CD4-positive, CD25-positive, alpha-beta regulatory T cell (primary cell): ENCODE measurements at places on chromosomes 13 and 19.
A peak's percentile ranks its signal among the peaks of the same experiment; 100 is the strongest.

DNA sequence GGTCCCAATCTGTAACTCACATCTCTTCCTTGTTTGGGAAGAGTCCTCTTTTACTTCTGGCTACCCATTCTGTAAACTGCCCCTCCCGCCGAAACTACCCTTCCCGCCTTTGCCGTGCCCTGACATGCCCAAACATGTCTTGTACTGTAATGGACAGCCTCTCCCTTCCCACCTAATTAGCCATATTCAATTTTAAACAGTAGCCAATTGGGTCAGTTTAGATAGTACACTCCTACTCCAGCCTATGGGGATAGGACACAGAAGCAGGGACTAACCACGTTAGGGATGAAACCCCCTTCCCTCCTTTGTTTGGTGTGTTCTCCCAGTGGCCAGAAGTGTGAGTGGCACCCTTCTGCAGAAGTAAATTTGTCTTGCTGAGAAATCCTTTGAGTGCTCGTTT lies 34.2 kb downstream of the SACS start:
- no peak for DNase-seq

GRCh38 chr19:30341611-30342201 lies 30.5 kb upstream of the ZNF536 start:
- no peak for DNase-seq

DNA sequence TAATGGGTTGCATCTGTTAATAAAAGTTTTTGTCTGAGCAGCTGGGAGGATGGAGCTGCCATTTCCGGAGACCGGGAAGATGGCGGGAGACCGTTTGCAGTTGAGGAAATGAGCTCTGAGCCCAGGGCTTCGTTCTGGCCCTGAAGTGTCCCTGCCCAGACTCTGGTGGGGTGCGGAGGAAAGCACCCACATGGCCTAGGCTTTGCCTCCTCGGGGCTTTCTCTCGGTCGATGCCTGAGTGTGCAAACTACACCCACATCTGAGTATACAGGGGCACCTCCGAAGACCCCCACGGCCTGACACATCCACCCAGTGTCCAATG lies 15.6 kb upstream of the NANOS3 start:
- peak; percentile 13 for DNase-seq

GRCh38 chr19:41926028-41926762 lies 2.1 kb downstream of the ERFL start:
- no peak for DNase-seq

DNA sequence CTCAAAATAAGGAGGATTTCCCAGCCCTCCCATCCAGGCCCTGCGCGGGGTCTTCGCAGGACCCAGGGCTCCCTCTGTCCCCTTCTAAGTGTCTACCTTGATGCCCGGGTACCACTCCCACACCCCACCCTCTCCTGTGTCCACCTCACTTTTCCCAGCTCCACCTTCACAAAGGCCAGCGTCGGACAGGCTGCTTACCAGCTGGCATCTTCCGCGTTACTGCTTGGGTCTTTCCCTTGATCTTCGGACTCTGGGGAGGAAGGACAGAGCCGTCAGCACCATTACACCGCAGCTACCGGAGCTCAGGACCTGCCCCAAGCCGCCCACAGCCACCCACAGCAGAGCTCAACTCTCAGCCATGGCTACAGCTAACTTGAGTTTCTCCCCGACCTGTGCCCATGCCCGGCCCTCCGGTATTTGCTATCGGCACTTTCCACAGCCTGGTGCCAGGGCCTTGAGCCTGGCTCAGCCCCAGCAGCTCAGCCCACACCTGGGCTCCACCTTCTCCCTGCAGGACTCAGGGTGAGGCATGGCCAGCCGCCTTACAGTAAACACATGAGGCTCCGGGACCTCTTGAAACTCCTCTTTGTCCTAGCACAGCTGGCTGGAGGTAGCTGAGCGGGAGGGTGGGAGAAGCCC lies 3.8 kb downstream of the C13orf46 start:
- no peak for DNase-seq

DNA sequence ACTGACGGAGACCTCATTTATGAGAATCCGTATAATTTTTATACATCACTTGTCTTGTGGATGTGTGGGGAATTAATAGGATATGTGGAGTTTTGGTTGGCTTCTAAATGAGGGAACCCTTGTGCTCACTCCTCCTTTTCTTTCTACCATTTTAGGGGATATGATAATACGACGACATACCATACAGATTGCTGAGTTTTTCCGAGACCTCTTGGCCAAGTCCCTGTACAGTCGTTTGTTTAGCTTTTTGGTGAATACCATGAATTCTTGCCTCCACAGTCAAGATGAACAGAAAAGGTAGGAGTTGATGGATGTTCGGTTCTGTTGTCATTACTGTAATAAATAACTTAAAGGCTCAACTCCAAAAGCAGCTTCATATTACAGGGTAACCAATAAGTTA lies 335.2 kb downstream of the MYO16 start:
- no peak for DNase-seq

DNA sequence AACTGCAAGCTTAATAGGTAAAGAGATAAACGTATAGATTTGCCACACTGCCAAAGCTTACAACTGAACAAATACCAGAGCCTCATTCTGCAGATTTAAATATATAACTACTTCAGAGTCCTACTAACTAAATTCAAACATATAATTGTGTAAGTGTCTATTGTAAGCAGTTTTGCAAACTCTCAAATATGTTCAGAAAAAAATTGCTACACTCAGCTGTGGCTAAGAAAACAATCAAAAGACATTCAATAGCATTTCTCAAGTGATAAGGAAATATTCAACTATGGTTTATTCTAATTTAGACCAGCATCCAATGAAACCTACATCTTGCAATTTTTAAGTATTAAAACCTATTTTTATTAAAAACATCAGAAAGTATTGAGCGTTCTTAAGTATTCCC lies 202.4 kb downstream of the KCTD12 start:
- DNase-seq, result no peak

DNA sequence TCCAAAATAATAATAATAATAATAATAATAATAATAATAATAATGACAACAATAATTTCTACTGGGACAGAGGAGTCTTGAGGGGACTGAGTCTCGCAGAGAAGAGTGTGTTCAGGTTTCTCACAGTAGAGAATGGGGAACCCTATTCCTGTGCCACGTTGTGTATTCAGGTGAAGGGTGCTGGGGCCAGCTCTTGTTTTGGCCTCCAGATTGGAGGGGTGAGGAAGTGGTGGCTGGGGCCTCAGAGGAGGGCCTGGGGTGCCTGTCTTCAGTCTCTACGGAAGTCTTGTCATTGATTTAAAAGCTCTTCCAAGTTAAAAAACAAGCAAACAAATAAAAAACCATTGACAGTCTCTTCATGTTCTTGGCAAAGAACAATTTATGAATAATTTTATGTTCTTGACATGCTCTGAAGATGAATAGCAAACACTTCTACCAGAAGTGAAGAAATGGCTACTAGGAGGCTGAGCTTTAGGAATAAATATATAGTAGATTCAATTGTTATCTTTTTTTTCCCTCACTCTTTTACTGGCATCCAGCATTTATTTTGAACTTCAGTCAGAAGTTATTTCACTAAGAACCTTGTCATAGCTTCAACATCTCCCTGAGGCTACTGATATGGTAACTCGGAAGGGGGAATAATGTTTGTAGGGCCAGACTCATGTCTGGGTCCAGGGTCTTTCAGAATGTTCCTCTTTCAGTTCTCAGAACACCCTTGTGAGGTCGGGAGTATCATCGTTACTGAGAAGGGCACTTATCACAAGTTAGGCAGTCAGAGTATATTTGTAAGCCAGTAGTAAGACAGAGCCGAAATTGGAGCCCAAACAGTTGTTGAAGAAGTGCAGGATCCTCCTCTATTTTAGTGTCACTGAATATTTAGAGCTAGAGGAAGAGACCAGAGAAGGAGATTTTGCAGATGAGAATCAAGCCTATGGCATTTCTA lies 13.1 kb downstream of the LRCH1 start:
- no peak for DNase-seq

DNA sequence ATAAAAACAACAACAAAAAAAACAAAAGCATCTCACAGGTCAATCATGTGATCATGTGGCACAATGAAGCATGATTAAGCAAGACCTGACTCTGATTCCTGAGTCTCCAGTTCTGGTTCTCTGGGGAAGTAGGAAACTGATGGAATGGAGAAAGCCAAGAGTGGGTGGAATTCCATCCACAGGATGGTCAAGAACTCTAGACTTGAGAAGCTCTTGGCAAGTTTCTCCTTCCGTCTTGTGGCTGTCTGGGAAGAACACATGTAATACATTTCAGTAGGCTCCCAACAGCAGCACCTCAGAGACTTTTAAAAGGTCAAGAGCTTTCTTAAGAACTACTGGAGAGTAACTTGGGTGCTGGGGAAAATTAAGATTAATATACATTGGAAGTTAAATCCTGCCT lies 78.6 kb upstream of the TSHZ3 start:
- DNase-seq, result no peak

DNA sequence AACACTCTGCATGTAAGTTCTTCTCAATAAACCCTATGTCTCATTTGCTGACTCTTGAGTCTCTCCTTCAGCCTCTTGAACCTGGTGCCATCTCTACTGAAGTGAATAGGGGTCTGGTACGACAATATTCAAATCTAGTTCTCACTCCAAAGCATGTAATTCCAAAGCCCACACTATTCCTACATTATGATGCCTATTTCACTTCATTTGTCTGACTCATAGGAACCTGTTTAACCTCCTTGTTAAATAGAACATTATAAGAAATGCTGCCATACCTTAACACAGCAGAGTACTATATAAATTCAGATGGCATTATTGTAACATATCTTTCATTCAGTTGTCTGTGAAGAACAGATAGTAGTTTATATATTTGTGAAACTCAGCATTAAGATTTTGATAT lies 67.1 kb downstream of the STARD13 start:
- DNase-seq, result no peak

GRCh38 chr13:92038905-92039304 lies 640.5 kb downstream of the GPC5 start:
- no peak for DNase-seq

GRCh38 chr13:34990399-34991214 lies 48.5 kb downstream of the NBEA start:
- no peak for DNase-seq

DNA sequence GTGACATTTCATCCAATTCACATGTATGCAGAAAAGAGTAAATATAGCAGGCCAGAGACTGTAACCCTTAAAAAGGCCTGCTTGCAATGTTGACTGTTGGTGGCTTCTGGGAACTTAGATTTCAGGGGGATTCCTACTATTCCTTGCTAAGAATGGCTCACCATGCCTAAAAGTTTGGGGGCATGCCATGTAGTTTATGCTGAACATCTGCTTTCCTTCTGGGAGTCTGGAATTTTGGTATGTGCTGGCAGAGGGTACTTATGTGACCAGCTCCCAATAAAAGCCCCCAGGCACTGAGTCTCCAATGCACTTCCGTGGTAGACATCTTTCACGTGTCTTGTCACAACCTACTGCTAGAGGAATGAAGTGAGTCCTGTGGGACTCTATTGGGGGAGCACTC lies 88.4 kb upstream of the PCDH8 start:
- no peak for DNase-seq

GRCh38 chr19:7865262-7865911 lies 8.8 kb downstream of the PRR36 start:
- DNase-seq, result no peak

GRCh38 chr13:25394402-25395060 lies 22.8 kb downstream of the ATP8A2 start:
- DNase-seq, result no peak

DNA sequence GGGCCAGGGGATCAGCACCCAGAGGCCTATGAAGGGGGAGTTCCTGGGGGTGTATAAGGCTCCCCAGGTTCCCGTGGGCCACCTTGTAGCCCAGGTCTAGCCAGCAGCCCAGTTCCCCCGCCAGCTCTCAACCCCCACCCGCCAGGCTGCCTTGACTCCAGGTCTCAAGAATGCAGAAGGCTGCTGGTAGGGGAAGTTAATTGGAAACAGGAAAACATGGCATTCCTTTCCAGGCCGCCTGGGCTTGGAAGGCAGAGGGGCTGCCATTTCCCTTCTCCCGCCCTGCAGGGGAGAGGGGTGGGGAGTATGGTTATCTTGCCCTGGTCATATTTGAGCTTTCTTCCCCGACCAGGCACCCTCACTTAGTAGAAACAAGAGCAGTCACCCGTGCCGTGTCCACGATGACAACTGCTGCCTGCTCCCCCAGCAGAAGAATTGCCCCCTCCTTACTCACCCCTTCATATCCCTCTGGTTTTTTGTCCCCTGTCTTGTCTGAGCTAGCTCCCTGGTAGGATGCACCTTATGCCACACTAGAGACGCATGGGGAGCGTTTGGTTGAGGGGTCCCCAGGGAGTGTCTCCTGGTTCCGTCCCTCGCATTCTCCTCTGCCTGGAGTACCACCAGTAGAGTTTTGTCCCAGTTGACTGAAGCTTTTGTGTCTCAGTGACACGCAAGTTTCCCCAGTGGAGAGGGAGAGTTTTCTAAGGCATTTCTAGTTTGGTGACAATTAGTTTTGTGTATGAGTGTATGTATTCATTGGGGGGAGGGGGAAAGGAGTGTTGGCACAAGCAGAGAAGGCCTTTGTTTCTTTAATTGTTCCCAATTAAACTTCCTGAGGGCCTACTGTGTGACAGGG lies 4.5 kb downstream of the BICRA start:
- no peak for DNase-seq

- no peak for DNase-seq
These were observed 106.1 kb downstream of the SLC25A15 start for GRCh38 chr13:40895227-40896184.

DNA sequence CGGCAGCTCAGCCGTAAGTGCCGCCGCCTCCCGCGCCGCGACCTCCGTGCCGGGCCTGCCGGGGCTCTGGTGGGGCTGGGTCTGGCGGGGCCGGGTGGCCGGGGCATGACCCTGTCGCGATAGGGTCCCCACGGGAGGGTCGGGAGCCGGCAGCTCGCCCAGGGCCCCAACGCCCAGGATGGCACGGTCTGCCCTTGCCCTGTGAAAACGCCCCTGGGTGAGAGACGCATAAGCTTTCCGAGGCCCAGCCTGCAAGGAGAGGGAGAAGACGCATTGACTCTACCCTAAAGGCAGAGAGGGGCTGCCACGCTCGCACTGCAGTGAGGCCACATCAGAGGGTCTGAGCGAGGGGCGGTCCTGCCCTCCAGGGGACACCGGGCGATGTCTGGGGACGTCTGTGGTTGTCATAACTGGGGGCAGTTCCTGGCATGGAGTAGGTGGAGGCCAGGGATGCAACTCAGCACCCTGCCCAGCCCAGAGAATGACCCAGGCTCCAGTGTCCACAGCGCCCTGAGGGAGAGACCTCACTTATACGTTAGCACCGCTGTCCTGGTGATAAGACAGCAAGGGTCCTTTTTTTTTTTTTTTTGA lies 539 bp downstream of the ZNF554 start:
- no peak for DNase-seq

GRCh38 chr13:23571431-23571830 lies 1.2 kb downstream of the TNFRSF19 start:
- no peak for DNase-seq

DNA sequence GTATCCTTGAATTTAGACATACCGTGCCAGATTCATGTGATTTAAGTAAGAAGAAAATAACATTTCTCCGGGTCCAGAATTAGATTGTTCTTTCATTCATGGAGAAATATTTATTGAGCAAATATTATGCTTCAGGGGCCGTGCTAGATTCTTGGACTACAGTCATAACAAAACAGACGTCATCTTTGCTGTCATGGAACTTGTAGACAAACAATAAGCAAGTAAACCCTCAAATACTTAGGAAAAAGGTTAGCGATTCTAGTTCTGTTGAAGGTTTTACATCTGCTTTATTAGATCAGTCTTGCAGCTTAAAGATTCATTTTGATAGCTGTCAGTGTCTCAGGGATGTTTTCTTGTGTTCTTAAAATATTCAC lies 16.9 kb downstream of the ZNF507 start:
- DNase-seq, result no peak
